ENCODE measurements at places on chromosomes 1 and 21.
A peak's percentile ranks its signal among the peaks of the same experiment; 100 is the strongest.

- DNase-seq, result no peak
Observed at GRCh38 chr1:174800216-174800851, 199.4 kb upstream of the CACYBP start.

GRCh38 chr1:185803241-185803640 is 69.0 kb downstream of the HMCN1 start:
- no peak for DNase-seq

DNA sequence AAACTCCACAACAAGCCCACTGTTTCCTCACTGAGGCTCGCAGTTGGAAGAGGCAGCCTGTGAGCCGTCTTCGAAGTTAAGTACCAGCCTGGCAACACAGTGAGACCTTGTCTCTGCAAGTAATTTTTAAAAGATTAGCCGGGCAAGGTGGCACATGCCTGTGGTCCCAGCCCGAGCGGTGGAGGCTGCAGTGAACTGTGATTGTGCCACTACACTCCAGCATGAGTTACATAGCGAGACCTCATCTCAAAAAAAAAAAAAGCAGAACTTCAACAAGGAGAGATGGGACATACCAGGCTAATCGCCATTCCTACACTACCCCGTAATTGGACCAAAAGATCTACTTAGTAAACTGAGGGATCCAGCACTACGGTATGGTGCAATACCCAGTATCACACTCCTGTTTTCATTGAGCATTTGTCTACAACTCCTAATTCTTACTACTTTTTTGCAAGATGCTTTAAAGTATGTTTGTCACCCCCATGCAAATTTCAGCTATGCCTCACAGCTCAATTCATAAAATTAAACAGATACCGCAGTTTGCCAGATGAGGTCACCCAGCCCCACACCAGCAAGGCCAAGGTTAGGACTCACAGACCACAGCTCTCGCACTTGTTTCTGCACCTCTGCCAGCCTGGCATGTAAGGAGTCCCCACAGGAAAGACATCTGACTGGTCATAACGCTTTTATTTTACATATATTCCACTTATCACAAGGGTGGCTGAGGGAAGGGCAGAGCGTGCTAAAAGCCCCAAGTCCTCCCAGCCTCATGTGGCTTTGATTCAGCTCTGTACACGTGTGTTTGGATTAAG is 21.0 kb downstream of the SDE2 start:
- no peak for DNase-seq

GRCh38 chr1:110393691-110394492 is 3.1 kb upstream of the SLC16A4 start:
- DNase-seq, result peak; percentile 93

DNA sequence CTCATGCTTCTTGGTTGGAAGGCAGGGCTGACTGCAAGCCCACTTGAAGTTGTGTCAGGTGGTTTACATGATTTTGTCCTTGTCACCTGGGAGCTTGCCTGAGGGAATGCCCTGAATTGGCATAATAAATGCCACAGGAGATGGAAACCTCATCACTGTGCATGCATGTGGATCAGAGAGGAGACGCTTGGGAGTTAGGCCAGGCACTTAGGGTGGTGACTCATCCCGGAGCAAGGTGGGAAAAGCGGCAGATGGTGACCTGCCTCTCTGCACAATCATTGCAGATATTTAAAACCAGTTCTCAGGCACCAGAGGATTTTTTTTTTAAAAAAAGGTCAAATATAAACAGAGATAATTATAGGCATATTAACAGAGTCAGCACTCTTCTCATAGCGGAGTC is 202.2 kb upstream of the KIAA0040 start:
- DNase-seq, result no peak

GRCh38 chr1:90067194-90067931 is 72.5 kb downstream of the ZNF326 start:
- no peak for DNase-seq

DNA sequence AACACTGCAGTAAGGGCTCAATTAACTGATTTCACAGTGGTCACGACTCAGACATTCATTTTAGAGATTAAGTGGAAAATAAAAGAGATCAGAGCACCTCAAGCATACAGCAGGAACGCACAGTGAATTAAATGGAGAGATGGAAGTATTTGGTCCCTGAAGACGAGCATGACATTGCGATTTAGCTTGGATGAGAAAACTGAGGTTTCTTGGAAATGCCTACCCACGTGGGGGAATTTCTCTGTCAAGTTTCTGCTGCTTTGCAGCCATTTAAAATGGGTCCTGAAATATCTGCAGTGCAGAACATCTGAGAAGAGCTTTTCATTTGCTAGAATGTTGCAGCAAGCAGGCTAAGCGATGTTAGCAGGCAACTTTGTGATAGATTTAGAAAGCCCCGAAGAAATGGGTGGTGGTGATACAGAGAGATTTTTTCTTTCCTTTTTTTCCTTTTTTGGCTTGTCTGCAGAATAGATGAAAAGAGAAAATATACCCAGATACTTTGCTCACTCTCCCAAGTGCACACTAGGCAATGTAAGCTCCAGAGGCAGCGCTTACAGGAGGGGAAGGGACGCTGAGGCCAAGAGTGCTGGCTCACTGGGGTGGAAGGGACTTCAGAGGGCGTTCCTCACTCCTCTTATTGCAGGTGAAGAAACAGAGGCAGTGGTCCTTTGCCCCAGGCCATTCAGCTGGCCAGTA is 258.0 kb downstream of the KCNJ6 start:
- DNase-seq, result no peak

DNA sequence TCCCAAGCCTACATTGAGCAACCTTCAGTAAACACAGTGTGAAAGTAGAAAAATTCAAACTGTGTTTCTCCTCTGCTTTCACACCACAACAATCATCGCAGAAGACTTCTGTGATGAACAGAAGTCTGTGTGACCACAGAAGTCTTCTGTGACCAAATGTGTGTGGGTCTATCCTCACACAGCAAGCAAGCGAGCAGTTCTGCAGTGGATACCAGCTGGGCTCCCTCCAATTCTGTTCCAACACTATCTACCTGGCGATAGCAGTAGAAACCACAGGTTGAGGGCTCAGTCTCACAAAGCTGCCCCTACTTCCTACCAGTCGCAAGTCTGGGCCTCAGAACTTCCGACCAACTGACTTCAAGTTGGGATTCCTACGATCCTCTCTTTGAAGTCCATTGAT is 21.0 kb upstream of the RAP1A start:
- DNase-seq, result no peak

- peak; percentile 76 for DNase-seq
Observed at GRCh38 chr21:42016364-42016985, 6.3 kb upstream of the ZBTB21 start.

GRCh38 chr1:224897529-224898327 is 31.7 kb upstream of the DNAH14 start:
- no peak for DNase-seq

DNA sequence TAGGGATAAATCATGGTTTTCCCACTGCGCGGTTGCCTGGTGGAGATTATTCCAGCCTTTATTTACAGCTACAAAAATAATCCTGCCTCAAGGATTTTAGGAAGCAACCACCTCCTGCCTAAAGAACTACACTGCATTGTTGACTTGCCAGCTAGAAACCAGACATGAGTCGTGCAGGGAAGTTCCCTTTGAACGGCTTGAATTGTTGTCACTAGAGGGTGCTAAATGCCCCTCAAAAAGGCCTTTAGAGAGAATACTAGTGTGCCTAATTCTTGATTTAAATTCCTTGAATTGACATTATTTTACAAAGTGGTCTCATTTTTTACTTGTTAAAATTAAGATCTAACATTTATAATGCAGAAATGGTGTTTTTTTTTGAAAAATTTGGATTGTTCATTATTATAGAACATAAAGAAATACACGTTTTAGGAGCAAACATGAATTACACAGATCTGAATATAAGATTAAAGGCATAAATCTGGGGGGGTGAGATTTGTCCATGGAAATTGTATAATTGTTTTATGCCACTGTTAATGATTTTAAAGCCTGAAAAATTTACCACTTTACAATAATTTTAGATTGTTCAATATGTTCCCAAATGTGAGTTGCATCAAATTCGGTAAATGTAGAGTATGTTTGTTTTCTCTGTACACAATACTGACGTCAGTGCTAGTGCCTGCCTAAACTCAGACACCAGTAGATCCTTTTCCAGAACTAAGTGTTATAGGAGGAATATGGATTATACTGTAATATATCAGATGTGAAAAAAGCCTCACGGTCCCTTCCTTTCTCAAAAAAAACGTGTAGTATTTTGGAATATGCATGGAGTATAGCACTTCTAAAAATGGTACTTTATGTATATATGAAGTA is 7.6 kb upstream of the ERG start:
- DNase-seq, result peak; percentile 74

DNA sequence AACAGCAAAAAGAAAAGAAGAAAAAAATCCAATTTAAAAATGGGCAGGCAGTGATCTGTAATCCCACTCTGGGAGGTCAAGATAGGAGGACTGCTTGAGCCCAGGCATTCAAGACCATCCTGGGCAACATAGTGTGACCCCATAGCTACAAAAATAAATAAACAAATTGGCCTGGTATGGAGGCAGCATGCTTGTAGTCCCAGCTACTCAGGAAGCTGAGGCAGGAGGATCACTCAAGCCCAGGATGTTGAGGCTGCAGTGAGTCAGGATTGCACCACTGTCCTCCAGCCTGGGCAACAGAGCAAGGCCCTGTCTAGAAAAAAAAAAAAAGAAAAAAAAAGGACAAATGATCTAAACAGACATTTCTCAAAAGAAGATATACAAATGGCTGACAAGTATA is 99.6 kb downstream of the EIF4G3 start:
- peak; percentile 65 for DNase-seq

DNA sequence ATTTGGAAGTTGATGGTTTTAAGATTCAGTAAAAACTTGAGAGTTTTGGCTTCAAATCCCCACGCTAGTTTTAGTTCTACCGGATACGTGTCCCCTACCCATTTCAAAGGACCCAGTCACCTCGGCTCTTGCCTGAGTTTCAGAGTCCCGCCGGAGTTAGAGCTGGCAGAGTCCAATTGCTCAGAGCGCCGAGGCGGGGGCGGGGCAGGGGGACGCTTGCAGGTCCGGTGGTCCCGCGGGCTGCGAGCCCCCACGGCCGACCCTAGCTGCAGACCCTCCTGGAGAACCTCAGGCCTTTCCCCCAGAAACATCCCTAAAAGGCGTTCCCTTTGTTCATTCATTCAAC is 765 bp upstream of the VPS45 start:
- DNase-seq, result no peak

- DNase-seq, result peak; percentile 75
Observed at GRCh38 chr1:81158592-81158991, 642.1 kb upstream of the ADGRL2 start.

DNA sequence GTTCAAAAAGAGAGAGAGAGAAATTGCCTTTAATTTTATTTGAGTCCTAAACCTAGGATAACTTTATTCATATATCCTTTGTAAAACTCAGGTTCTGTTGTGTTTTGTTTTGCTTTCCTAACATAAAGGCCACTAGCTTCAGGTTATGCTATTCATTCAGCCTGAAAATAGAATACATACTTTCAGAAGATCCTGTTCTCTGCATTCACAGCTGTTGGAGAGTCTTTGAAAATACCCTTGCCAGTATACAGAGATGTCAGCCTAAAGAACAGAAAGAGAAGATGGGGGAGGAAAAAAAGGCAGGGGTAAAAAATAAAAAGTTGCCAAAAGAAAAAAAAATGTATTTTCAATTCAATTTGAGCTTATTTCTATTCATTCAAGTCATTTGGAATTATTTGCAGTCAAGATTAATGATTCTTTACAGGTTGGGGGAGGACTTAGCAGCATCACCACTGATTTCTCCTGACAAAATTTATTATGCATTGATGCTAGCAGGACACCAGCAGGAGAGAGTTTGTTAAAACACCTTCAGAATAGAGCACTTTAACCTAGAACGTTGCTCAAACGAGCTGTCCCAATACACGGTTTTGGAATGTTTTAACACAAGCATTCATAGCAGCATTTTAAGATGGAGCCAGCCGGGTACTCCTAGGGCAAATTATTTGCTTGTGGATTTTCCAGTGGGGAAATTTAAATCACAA is 318.5 kb downstream of the NTNG1 start:
- DNase-seq, result no peak

GRCh38 chr1:17274186-17275170 is 25.6 kb downstream of the PADI3 start:
- peak; percentile 54 for DNase-seq

DNA sequence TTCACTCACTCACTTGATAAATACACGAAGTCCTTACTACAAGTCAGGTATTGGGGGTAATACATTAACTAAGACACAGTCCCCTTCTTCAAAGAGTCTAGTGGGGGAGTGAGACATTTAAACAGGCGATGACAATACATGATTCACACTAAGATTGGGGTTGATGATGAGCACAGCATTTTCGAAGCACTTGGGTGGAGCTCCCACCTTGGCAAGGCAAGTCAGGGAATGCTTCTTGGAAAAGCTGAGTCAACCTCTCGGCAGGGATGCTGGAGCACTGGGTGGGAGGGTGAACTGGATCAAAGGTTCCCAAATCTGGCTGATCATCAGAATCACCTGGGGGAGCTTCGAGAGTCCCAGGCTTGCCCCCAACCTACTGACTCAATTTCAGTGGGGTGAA is 57.9 kb upstream of the ENAH start:
- no peak for DNase-seq

DNA sequence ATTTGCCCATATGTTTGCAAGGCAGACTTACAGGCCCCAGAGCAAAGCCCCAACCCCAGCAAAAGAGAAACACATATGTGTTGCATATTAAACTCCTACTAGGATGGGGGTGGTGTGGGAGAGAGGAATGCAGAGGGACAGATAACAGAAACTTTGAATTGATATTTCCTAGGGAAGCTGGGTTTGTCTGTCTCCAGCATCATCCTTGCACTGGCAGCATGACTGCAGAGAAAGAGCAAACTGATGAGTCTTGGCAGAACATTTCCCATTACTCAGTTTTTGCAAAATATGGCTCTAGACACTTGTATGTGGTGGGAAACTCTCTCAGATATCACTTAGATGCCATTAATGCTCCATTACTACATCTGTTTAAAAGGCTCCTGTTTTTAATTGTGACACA is 43.8 kb upstream of the MARK1 start:
- DNase-seq, result no peak

GRCh38 chr21:24217151-24217550 is 1390.1 kb downstream of the MRPL39 start:
- no peak for DNase-seq
